ENCODE measurements at places on chromosomes 1 and 21.

- DNase-seq, result no peak
These were observed 16.9 kb upstream of the IFI16 start for GRCh38 chr1:158992787-158993312.

- no peak for DNase-seq
These were observed 62.1 kb downstream of the GNG12 start for GRCh38 chr1:67771152-67771551.

DNA sequence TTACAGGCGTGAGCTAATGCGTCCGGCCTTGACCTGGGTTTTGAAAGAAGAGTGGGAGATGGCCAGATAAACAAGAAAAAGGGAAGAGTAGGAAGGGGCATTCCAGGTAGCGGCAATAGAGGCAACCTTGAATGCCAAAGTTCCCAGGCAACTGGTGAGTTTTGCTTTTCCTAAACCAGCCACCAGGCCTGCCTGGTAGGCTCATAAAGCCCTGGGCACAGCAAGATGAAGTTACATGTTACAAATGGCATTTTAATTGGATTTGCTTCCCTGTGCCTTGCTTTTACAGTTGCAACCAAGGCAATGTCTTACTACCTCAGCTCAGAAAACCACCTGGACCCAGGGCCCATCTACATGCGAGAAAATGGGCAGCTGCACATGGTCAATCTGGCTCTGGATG is 5.5 kb downstream of the LRRC42 start:
- no peak for DNase-seq

- no peak for DNase-seq
These were observed 26.4 kb downstream of the LDLRAP1 start for GRCh38 chr1:25569597-25570396.

DNA sequence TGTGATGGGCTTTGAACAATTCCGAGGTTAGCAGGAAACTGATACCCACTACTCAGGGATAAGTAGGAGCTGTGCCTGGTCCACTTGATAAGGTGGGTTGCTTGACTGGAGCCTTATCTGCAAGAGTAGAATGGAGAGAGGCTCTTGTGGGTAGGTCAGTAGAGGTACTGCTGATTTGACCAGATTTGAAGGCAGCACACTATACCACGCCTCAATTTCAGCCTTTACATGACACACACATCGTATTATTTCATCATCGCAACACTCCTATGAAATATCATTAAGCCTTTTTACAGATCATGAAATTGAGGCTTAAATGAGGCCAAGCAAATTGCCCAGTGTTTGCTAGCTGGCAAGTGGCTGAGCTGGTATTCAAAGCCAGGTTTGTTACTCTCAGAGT is 69.6 kb downstream of the KCNJ15 start:
- DNase-seq, result no peak

- DNase-seq, result no peak
These were observed 28.7 kb downstream of the DHX9 start for GRCh38 chr1:182867861-182868260.

DNA sequence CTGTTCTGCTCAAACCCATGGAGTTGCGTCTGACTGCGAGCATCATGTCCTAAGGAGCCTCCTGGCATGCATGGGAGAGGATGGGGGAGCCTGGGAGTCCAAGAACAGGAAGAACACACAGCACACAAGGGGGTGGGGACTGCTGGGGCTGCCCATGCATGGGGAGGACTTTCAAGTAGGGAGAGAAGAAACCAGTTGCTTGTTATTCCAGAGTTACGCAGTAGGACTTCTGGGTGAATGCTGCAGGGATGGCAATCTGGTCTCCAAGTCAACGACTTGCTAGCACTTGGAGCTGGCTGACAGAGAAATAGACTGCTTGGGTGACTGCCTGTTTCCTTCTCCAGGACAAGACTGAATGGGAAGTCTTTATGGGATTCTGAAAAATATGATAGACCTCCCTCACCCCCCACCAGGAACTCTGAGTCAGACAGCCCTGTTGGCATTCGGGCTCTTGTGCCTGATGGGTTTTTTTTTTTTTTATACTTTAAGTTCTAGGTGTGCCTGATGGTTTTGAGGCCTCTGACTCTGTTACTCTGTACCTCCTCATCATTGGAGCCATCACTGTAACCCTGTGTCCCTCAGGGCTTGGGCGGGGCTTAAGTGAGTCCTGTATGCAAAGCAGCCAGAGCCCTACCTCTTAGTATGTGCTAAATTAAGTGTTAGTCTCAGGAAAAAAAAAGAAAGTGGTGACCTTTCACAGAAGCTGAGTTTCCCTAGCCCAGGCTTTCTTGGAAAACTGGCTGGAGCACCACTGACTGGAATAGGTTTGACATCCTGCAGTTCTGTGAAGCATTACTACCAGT is 30.3 kb downstream of the MAP3K21 start:
- DNase-seq, result no peak

GRCh38 chr1:233959102-233959501 is 54.6 kb downstream of the SLC35F3 start:
- no peak for DNase-seq

DNA sequence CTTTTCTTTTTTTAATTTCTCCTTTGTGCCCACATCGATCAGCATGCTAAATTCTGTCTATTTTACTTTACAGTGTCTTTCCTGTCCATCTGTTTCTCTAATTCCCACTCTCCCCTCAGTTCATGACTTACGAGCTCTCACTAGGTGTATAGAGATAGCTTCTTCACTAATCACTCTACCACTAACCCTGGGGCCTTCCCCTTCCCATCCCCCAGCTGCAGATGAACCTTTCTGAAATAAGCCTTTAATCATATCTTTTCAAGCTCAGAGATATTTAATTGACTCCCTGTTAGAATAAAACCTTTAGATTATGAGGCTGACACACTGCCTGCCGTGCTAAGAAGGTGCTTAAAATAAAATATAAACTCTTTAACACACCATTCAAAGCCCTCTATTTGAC is 66.3 kb upstream of the BMP8A start:
- DNase-seq, result no peak

GRCh38 chr21:45161038-45161945 is 86.9 kb downstream of the ADARB1 start:
- DNase-seq, result no peak

All from stimulated activated CD8-positive, alpha-beta memory T cell treated with anti-CD3 and anti-CD28 coated beads, Interleukin-15, amount 100 ng/mL, for 4 hours (primary cell).